ENCODE measurements at places on chromosomes 12 and 14. TPM values are rescaled to one million over a fixed set of nuclear protein-coding genes. Genes with fewer than 3 reads are reported as not detected.

DNA sequence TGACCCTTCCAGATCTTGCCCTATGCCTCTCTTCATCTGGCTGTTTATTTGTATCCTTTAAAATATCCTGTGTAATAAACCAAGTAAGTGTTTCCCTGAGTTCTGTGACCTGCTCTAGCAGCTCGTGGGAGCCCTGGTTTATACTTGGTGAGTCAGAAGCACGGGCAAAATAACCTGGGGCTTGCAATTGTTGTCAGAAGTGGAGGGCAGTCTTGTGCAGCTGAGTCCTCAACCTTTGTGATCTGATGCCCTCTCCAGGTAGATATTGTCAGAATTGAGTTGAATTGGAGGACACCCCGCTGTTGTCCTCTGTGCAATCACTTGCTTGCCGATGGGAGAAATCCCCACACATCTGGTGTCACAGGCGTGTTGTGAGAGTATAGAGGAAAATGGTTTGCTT is 62.5 kb upstream of the PRICKLE1 start:
- no peak for DNase-seq

- DNase-seq, result peak; percentile 70
These were observed 41.5 kb downstream of the BCL11B start for GRCh38 chr14:99230208-99231151.

DNA sequence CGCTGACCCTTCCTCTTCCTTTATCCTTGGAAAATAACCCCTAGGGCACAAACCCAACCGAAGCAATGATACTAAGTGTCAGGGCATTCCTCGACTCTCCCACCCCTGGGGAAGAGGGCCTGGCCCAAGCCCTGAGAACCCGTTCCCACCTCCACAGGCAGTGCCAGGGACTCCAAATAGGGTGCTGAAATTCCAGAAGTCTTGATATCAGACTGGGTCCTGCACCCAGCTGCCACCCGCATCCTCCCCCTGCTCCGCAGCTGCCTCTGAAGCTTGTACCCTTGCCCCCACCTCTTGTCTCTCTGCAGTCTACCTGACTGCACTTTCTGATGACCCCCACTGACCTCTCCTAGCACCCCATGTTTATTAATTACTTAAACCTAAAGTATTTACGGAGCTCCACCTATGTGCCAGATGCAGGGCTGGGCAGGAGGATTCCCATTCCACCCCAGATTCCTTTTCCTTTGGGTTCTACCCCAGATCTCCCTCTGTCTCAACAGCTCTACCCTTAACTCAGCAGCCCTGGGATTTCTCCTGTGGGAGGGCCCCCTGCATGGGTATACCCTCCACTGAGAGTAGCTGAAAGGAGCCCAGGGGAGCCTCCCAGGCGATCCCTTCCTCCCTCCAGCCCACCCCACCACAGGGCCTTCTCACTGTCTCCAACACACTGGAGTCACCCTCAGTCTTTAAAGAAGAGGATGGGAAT is 4.1 kb upstream of the KRT18 start:
- DNase-seq, result no peak

DNA sequence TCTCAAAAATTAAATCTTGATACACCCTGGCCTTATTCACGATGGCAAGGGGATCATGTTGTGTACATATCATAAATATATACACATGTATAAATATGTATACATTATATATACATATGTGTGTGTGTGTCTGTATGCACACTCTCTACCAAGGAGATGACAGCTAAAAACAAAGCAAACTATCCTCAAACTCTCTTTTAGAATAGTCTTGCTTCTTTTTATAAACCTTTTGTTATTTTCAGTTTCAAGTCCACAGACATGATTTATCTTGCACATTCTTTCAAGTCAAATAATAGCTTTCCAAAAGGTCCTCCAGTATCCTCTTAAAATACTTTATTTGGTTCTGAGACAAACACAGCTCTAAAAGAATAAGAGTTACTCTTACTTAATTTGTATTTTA is 8.4 kb downstream of the ANO6 start:
- DNase-seq, result no peak

DNA sequence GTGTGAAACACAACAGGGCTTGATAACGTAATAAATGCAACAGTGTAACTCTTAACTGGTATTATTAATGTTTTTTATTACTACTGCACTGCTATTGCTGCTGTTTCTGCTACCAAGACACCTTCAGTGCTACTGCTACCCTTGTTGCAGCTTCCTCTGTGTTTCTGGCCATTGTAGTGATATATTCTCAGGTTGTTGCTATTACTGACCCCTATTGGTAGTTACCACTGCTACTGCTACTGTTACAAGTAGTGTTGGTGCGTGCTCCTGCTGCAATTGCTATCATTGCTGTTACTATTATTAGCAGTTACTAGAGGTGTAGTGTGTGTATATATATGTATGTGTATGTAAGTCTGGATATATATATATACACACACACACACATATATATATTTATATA is 87.2 kb upstream of the PTPRB start:
- no peak for DNase-seq

DNA sequence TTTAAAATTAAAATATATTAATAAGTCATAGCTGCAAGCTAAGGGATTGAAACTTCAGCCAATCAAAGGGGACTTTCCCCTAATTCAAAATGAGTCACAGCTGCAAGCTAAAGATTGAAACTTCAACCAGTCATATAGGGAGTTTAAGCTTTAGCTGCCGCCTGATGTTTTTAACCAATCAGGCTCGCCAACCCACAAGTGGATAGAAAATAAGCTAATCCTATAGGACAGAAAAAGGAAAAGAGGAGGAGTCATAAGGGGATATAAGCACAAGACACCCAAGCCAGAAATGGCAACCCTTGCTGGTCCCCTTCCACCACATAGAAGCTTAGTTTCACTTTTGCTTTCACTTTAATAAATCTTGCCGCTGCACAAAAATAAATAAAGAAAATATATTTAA is 1154.6 kb downstream of the GALC start:
- DNase-seq, result no peak

DNA sequence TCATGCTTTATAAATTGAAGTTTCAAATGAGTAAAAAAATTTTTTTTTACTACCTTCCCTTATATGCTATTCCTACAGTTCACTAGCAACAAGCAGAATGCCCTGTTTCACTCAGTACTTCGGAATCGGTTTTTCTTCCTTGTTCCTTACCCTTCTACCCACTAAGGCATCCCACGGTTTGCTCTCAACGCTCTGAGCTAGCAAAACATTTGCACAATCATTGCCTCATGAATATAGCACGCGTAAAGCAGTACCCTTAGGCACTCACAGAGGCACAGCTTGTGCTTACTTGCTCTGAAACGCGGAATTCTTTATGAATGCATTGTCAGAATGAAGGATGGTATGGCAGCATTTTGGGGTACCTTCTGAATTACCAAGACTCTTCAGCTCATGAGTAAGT is 45.0 kb downstream of the PPP1R13B start:
- no peak for DNase-seq

DNA sequence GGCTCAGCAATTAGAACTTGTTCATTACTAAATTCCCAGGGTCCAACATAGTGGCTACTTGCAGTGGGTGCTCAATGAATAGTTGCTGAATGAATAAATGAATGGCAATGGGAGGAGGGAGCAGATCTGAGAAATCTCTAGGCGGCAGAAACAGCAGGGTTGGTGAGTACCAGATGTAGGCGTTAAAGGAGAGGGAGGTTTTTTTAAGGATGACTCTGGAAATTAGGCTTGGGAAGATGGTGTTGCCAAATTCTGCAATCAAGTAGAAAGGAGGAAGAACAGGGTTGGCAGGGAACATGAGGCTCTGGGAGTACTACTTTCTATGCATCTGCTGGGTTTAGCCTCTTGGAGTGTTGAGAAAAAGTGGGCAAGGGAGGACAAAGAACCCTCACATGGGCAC is 207.1 kb downstream of the APAF1 start:
- DNase-seq, result no peak

GRCh38 chr14:102608064-102608446 is 15.6 kb downstream of the RCOR1 start:
- no peak for DNase-seq

DNA sequence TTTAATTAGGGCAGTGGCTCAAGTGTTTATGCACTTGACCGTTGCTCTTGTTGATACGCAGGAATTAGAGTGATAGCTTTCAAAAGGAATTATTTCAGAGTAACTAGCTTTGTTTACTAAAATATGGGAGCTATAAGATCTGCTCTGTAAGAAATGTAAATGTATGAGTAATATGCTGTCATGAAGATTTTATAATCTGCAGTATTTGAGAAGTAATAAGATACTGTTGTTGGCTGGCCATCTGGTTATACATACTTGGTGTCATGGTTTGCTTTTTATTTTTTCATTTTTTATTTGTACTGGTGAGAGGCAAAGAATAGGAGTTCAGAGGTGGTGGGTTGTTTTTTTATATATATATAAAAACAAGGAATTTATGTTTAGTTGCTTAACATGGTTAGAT is 58.5 kb downstream of the PLXNC1 start:
- DNase-seq, result no peak

- DNase-seq, result no peak
These were observed 36.6 kb downstream of the CCNK start for GRCh38 chr14:99517643-99518381.

DNA sequence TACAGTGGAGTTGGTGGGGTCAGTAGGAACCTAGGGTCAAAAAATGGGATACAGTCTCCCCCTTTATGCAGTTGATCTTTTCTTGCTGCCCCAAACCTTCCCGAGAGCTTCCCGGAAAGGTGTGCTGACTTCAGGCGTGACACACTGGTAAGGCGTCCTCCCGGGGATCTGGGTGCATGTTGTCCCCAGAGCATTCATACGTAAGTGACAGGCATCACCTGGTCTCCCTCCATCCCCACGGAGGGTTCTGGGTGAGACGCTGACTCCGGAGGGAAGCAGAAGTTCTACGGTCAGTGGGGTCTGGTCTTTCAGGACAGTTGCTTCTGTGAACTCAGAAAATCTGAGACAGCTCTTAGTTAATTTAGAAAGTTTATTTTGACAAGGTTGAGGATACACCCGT is 159.6 kb upstream of the RTL1 start:
- no peak for DNase-seq

- no peak for DNase-seq
These were observed 41.4 kb downstream of the FUT8 start for GRCh38 chr14:65453807-65454480.

GRCh38 chr14:71588028-71588427 is 344.2 kb upstream of the RGS6 start:
- DNase-seq, result no peak

GRCh38 chr14:75230140-75230792 is 48.4 kb upstream of the FOS start:
- peak; percentile 25 for DNase-seq

DNA sequence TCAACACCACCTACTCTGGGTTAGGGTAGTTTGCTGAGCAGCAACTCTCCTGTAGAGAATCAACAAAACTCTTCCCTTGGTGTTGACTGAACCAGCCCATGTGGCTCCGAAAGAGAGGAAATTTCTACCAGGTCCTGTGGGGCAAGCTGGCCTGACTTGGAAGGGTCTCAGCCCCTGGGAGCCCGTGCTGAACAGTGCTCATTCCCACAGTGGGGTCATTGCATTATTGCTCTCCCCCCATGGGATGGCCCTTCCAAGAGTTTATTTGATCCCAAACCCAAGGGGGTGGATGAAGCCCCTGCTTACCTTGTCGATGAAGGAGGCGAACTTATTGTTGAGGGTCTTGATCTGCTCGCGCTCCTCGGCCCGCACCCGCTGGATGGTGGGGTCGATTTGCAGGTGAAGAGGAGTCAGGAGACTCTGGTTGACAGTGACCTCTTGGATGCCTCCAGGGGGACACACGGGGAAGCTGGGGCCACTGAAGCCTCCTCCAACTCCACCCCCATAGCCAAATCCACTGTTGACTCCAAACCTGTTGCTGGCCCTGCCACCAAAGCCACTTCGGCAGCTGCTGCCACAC is 580 bp downstream of the KRT75 start:
- no peak for DNase-seq

- no peak for DNase-seq
These were observed 56.9 kb upstream of the DHRS4 start for GRCh38 chr14:23896609-23897153.

DNA sequence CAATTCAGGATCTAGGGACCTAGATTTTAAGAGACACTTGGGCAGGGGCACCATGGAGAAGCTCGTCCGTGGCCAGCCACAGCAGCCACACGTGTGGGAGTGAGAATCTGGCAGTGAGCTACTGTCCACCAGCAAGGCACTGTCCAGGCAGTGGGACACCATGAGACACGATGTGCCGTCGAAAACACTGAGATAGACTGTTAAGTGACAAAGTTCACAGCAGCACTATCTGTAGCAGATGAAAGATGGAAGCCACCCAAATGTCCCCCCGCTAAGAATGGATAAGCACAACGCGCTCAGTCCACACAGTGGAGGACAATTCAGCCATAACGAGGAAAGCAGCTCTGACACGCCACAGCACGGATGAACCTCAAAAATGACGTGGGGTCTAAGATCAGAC is 19.7 kb downstream of the RILPL1 start:
- DNase-seq, result no peak

DNA sequence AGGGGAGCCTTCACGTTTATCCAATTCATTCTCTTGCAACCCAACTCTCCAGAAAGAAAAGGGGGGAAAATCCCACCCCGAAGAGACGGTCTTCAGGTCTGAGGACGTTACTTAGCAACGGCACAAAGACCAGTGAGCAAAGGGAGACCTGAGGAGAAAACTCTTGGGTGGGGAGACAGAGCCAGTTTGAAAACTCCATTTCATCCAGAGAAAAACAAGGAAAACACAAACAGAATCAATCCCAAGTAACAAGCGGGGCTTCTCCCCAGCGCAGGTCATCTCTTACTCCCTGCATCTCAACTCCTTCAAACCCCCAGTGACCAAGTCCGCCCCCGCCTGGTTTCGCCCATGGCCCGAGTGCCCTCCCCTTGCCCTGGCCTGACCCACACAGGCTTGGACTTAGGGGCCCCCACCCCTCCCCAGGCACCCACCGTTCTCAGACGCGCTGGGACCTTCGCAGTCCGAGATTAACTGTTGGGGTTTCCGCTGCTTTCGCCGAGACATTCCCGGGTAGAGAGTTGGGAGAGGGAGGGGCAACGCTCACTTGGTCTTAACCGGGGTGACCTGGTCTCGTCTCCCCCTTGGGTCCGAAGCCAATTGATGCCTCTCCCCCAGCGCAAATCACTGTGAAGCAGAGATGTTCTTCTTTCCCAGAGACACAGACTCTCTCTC is 10.4 kb upstream of the SALL2 start:
- DNase-seq, result no peak

GRCh38 chr12:107130830-107131611 is 37.7 kb upstream of the CRY1 start:
- no peak for DNase-seq

Gene SLC25A21
- total RNA-seq, result not detected

Gene LTBP2
- 0.60 TPM for total RNA-seq

Gene PNN
- total RNA-seq, result 114 TPM

Gene DRAM1
- 1.6 TPM for total RNA-seq

Gene PGF
- total RNA-seq, result not detected

Gene EMC9
- total RNA-seq, result 18.1 TPM

Gene CLBA1
- 2.4 TPM for total RNA-seq

Gene DNAJC22
- not detected for total RNA-seq

Gene LRRC9
- not detected for total RNA-seq

Gene DEPDC4
- total RNA-seq, result 0.81 TPM

Gene SDSL
- not detected for total RNA-seq

Gene KRT73
- 8.5 TPM for total RNA-seq

Gene LMO3
- total RNA-seq, result not detected

Gene VWF
- 0.08 TPM for total RNA-seq

Gene CRIP1
- 98.1 TPM for total RNA-seq

Gene PPP2R5C
- total RNA-seq, result 411 TPM
